ENCODE measurements at places on chromosomes 3 and 15. TPM values are rescaled to one million over a fixed set of nuclear protein-coding genes. Genes with fewer than 3 reads are reported as not detected.

DNA sequence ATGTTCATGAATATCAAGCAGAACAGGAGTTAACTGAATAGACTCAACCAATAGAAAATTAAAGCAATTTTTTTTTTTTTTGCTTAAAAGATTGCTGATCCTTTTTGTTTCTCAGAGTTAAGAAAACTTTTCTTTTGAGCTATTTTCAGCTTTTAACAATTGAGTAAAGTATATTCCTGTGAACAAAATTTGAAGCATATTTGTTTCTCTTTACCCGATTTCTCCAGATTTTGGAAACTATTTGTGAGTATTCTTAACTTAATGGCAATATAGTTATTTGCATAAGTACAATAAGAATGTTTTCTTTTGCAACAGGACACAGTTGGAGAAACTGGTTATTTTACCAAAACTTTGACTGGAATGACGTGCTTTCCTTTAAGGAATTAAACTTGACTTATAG is 53.4 kb upstream of the C15orf39 start:
- DNase-seq = no peak

The NUTM1 gene
- not detected for total RNA-seq

The PAK6 gene
- total RNA-seq = 1.5 TPM

The CIB2 gene
- total RNA-seq = 1.7 TPM

- DNase-seq = no peak
Observed at GRCh38 chr3:137081711-137082110, 123.9 kb downstream of the IL20RB start.

Measured in A673 (cell line).